ENCODE measurements at places on chromosomes 4 and X. TPM values are rescaled to one million over a fixed set of nuclear protein-coding genes. Genes with fewer than 3 reads are reported as not detected.

GRCh38 chr4:39446483-39446841 lies 12.3 kb downstream of the RPL9 start:
- no peak for DNase-seq

Gene STK32B
- 2.6 TPM for total RNA-seq

DNA sequence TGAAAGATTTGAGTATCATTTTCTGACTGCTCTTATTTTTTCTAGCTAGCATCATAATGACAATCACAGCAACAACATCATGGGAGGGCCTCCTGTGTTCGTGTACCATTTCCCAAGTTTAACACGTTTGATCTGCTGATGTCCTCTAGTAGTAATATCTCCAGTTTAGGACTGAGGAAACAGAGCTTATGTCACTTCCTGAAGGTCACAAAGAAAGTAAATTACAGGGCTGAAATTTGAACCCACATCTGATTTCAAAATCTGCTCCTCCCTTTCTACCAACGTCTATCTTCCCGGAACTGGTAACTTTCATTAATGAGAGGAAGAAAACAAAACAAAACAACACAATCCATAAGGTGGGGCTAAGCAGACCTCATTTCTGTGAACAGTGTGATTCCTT lies 302.7 kb downstream of the PACRGL start:
- DNase-seq, result no peak

DNA sequence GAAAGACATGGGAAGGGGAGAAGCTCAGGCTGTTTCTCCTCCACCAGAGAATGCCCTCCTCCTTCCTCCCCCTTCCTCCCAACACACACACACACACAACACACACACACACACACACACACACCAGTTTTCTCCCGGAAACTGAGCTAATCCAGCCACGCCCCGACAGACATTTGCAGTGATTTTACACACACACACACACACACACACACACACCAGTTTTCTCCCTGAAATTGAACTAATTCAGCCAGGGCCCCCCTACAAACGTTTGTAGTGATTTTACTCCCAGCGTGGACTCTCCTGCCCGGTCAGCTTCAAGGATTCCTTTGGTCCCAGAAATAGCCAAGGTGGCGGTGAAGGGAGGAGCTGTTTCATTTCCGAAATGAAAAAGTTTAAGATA lies 32.9 kb upstream of the STX18 start:
- peak; percentile 18 for DNase-seq

Gene ZNF732
- 0.79 TPM for total RNA-seq

- DNase-seq, result no peak
Observed at GRCh38 chr4:182478475-182478874, 235.3 kb downstream of the TENM3 start.

DNA sequence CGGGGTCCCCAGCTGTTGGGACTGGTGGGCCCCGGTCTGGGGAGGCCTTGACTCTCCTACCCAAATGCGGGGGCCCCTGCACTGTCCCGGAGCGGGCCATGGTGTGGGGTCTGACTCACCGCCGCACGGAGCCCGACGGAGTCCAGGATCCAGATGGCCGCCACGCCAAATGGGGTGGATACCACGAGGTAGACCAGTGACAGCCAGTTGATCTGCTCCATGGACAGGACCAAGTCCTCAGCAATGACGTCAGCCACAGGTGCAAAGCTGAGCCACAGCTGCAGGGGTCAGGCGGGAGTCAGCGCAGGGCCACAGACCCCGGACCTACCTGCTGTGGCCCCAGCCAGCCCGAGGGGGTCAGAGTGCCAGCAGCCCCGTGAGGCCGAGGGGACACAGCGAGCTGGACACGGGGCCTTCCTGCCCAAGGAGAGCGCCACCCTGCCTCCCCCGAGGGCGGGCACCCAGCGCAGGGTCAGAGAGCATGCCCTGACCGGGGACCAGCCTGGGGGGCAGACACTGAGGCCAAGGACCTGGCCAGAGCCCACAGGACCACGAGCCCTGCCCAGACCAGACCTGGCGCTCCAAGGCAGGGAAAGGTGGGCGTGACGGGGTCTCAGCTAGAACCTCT lies 2.4 kb downstream of the SLC49A3 start:
- no peak for DNase-seq

DNA sequence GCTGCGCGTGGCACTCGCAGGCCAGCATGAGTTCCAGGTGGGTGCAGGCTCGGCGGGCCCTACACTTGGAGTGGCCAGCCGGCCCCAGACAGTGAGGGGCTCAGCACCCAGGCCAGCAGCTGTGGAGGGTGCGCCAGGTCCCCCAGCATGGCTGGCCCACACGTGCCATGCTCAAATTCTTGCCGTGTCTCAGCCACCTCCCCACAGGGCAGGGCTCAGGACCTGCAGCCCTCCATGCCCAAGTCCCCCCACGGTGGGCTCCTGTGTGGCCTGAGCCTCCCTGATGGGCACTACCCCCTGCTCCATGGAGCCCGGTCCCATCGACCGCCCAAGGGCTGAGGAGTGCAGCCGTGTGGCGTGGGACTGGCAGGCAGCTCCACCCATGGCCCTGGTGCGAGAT lies 210.2 kb downstream of the COX7B2 start:
- DNase-seq, result no peak

Measured in kidney epithelial cell (primary cell).